ENCODE measurements at places on chromosomes 3 and 15. TPM values are rescaled to one million over a fixed set of nuclear protein-coding genes. Genes with fewer than 3 reads are reported as not detected.

Gene DZIP1L
- not detected for total RNA-seq

GRCh38 chr3:158696618-158697017 lies 24.2 kb upstream of the LXN start:
- no peaks in the 10 kb centered on the region for H3K27me3 ChIP-seq
- no peaks in the 10 kb centered on the region for H3K4me1 ChIP-seq
- no peak overlapping the region for H3K4me3 ChIP-seq
- no peak overlapping the region for H3K27ac ChIP-seq
- DNase-seq, result no peak

DNA sequence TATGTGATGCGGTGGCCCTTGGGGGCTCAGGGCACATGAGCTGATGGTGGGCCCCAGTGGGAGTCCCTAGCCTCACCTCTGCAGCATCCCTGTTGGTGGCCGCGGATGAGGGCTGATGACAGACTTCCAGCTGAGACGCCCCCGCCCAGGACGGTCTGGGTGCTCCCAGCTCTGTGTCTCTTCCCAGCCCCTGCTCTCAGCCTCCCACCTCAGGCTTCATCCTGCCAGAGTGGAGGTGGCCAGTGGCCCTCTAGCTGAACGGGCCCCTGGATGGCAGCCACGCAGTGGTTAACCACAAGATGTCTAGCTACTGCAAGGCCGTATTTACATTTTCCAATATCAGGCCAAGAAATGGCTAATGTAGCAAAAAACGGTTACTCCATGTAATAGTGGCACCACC lies 205.3 kb upstream of the LINGO1 start:
- no peaks in the 10 kb centered on the region for H3K36me3 ChIP-seq
- peaks cover 2% of the 10 kb centered on the region for H3K27me3 ChIP-seq
- H3K4me3 ChIP-seq, result no peak overlapping the region
- no peaks in the 10 kb centered on the region for H3K4me1 ChIP-seq
- H3K27ac ChIP-seq, result no peak overlapping the region
- DNase-seq, result no peak

GRCh38 chr3:151318991-151319390 lies 2.4 kb upstream of the GPR87 start:
- peaks cover 5% of the 10 kb centered on the region for H3K4me1 ChIP-seq
- no peak for DNase-seq
- no peaks in the 10 kb centered on the region for H3K36me3 ChIP-seq
- H3K4me3 ChIP-seq, result no peak overlapping the region

- peak overlapping the region; percentile 86 for H3K4me3 ChIP-seq
- H3K27me3 ChIP-seq, result no peaks in the 10 kb centered on the region
- peak; percentile 55 for DNase-seq
- H3K4me1 ChIP-seq, result peaks cover 34% of the 10 kb centered on the region
- H3K27ac ChIP-seq, result peak overlapping the region; percentile 81
These were observed 581 bp downstream of the IP6K1 start for GRCh38 chr3:49785565-49786356.

GRCh38 chr15:84143753-84144314 lies 91.7 kb upstream of the GOLGA6L4 start:
- H3K4me1 ChIP-seq, result peaks cover 7% of the 10 kb centered on the region
- DNase-seq, result no peak
- H3K27me3 ChIP-seq, result peaks cover 2% of the 10 kb centered on the region
- no peak overlapping the region for H3K27ac ChIP-seq
- no peak overlapping the region for H3K4me3 ChIP-seq

DNA sequence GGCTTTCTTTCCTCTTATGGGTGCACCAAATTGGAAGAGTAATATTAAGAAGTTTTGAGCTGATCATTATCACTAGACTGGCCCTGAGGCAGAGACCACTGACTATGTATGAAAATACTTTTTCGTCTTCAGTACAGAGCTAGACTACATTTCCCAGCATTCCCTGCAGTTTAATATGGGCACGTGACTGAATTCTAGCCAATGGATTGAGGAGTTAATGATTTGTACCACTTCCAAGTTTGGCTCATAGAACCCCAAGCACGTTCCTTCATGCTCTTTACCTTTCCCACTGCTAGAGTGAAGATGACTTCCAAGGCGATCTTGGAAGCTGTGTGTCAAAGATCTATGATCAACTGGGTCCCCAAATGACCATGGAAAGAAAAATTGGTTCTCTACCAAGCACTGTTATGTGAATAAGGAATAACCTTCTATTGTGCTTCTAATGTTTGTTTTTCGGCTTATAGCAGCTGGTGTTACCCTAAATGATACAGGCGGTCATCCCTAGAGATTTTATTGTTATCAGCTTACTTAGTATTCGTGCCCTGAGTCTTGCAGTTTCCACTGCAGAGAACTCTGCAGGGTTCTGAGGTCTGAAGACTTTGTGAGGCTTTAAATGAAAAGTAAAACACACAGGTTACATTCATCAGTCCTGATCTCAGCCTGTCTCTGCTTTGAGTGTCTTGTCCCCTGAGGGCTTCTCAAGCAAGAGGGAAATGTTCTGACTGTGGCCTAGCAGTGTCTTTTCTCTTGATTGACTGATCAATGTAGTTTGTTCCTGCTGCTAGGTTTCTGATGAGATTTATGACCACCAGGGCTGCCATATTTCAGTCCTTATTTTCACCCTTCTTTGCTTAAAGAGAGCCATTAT lies 486.8 kb downstream of the PDCD6IP start:
- no peak overlapping the region for H3K4me3 ChIP-seq
- DNase-seq, result no peak
- H3K36me3 ChIP-seq, result no peaks in the 10 kb centered on the region
- no peaks in the 10 kb centered on the region for H3K27me3 ChIP-seq

DNA sequence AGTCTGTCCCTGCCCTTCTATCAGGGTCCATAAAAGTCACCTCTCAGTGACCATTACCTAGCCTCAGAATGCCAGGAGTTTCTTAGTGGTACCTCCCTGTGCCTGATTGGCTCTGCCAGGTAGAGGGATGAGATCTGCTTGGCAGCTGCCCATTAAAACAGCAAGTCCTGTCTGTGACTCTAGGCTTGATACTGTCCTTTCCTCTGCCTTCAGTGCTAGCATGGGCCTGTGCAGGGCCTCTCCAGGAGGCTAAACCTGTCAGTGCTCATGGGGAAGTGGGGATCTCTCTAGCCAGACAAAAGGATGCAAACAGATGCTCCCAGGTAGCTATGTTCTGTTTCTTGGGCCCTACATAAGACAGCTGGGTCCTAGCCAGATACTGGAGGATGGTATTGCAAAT lies 10.0 kb upstream of the MANF start:
- H3K4me1 ChIP-seq, result peaks cover 13% of the 10 kb centered on the region
- no peaks in the 10 kb centered on the region for H3K27me3 ChIP-seq
- no peak overlapping the region for H3K27ac ChIP-seq

DNA sequence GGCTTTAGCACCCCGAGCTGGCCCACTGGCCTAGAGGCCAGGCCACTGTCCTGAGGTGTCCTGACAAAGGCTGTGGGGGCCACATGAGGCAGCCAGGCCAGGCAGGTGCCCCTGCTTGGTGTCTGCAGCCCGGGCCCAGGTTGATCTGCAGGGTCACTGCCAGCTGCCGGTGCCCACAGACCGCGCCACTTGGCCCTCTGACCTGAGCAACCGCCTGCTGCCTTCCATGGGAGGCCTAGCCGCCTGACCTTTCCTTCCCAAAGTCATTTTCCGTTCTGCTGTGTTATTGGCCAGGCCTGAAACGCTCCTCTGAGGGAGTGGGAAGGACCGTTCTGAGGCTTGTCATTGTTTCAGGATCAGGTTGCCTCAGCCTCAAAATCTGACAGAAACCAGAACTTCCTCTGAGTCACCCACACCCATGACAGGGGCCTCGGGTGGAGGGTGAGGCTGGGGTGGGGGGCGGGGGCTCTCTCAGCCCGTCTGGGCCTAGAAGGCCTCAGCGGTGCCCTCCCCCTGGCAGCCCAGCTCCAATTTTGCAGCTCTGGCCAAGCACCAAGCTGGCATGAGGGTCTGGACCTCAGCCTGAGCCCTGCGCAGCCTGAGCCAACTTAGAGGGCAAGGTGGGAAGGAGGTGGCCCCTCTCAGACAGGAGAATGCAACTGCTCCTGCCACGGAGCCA lies 140.7 kb upstream of the MEF2A start:
- H3K27me3 ChIP-seq, result peaks cover 6% of the 10 kb centered on the region
- peaks cover 62% of the 10 kb centered on the region for H3K4me1 ChIP-seq
- H3K36me3 ChIP-seq, result peaks cover 6% of the 10 kb centered on the region
- DNase-seq, result peak; percentile 56

DNA sequence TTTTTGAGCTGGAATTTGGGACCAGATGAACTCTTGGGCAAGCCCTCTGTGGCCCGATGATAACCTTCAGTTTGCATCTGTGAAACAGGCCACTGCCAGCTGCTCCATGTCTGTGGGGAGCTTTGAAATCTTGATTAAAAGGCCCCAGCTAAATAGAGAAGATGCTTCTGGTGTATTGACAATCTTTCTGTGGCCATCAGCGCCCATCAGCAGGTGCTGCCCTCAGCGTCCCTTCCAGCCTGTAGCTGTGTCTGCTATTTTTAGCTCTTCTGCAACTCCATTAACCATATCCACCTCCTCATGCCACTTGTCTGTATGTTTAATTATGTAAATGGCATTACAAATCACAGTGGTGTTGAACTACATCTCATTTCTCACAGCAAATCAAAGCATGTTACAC lies 54.0 kb downstream of the CHCHD6 start:
- no peaks in the 10 kb centered on the region for H3K36me3 ChIP-seq
- H3K4me3 ChIP-seq, result no peak overlapping the region
- H3K4me1 ChIP-seq, result no peaks in the 10 kb centered on the region
- H3K27me3 ChIP-seq, result peaks cover 2% of the 10 kb centered on the region
- no peak for DNase-seq
- no peak overlapping the region for H3K27ac ChIP-seq

All from activated CD8-positive, alpha-beta T cell treated with anti-CD3 and anti-CD28 coated beads, Interleukin-2, amount 10 ng/mL, durations not matched to agents 7 days and 5 days (primary cell).